Articular chondrocyte of knee joint (primary cell): ENCODE measurements at places on chromosomes 13 and 19. TPM values are rescaled to one million over a fixed set of nuclear protein-coding genes. Genes with fewer than 3 reads are reported as not detected.

The SPRED3 gene
- total RNA-seq = 2.2 and 2.6 TPM in 2 replicates

The IZUMO4 gene
- total RNA-seq = 0.43 and 0.78 TPM in 2 replicates

The TTYH1 gene
- not detected in 2 replicates for total RNA-seq

The ZNF829 gene
- total RNA-seq = 5.6 and 6.1 TPM in 2 replicates

The B3GLCT gene
- 18.7 and 23.7 TPM in 2 replicates for total RNA-seq
